ENCODE measurements at places on chromosomes 1 and 21.

DNA sequence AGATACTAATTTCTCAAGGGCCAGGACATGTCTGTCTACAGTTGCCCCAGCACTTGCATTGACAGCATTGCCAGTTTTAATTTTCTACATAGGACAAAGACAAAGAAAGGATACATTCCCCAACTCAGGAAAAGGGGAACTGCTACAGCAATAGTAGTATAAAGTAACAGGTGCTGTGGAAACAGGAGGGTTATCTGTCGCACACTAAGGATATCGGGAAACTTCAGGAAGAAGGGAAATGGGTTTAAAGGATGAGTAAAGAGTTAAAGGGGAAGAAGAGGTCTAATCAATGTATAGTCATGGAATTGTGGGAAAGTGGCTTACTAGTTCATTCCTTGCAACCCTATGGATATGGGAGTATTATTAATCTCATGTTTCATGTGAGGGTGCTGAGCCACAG is 16.2 kb downstream of the SYNC start:
- DNase-seq: no peak

- no peak for DNase-seq
These were observed 82.3 kb downstream of the NOTCH2 start for GRCh38 chr1:119987112-119987511.

DNA sequence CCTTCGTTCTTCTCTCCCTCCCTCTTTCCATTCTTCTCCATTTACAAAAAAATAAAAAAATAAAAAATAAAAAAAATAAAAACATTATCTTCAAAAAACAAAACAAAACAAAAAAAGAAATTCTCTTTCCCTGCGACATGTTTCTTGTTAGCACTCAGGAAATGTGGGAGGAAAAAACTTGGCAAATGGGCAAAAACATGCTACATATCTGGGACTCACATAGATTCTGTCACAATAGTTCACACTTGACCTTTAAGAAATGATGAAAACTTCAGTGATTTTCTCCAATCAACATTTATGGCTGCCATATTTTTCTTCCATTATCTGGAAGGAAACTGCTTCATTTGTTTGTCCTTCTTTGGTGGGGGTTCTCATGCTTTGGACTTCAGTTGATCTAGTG is 109.3 kb downstream of the PRKAB2 start:
- no peak for DNase-seq

- no peak for DNase-seq
These were observed 46.9 kb downstream of the PKN2 start for GRCh38 chr1:88730995-88731394.

- DNase-seq: no peak
These were observed 82.8 kb upstream of the CD34 start for GRCh38 chr1:207993477-207994445.

DNA sequence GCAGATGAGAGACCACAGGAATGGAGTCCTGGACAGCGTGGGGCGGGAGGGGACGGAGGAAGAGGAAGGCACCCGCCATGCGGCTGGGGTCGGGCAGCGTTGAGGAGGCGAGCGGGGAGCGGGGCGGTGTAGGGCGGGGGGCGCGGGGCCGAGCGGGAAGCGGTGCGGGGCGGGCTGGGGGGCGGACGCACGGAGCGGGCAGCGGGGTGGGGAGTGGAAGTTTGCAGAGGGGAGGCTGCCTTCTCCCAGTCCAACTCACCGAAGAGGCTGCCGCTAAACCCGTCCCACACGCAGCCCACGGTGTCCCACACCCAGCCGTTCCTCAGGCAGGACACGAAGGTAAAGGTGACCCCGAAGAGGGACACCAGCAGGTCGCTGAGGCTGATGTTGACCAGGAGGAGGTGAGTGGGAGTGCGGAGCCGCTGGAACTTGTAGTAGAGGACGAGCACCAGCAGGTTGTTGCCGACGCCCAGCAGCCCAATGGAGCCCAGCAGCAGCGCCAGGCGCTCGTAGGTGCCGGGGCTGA is 483 bp downstream of the CHML start:
- no peak for DNase-seq

GRCh38 chr1:242546441-242546840 is 21.9 kb upstream of the PLD5 start:
- no peak for DNase-seq

- no peak for DNase-seq
These were observed 214.2 kb upstream of the FOXD3 start for GRCh38 chr1:63108206-63108605.

- DNase-seq: no peak
These were observed 46.2 kb downstream of the SH3GLB1 start for GRCh38 chr1:86750530-86750929.

DNA sequence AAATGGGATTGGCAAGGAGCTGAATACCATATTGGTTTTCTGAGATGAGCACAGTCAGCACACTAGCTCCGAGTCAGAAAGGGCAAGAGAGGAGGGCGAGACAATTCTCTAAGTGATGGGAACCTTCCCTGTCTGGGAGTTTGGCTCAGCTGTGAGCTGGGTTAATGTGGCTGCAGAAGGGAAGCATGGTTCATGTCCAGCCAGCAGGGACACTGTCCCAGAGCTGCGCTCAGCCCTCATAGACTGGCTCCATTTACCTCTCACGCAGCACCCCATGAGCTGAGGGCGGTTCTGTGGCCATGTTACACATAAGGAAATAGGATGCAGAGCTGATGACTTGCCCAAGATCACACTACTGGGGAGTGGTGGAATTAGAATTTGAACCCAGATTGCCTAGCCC is 15.7 kb upstream of the CPT2 start:
- DNase-seq: no peak

DNA sequence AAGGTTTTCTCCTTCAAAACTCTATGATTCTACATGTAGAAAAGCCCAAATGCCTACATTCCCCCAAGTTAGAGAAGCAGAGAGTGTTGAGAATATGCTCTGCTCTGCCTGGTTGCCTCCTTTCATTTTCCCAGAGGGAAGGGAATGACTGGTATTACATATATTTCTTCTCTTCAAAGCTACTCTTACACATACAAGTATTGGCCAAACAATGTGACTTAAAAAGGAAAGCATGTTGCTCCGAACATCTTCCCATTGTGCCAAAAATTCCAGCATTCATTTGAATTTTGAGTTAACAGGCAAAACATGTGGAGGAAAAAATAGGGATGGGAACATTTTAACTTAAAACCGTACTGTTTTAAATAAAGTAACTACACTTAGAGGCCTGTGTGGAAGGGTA is 125.2 kb downstream of the COQ8A start:
- DNase-seq: no peak

- DNase-seq: peak; percentile 50
These were observed 483 bp downstream of the YBEY start for GRCh38 chr21:46286648-46287002.

- no peak for DNase-seq
These were observed 118.2 kb downstream of the OSBPL9 start for GRCh38 chr1:51734896-51735745.

GRCh38 chr1:7693662-7694061 is 77.4 kb upstream of the VAMP3 start:
- DNase-seq: no peak

DNA sequence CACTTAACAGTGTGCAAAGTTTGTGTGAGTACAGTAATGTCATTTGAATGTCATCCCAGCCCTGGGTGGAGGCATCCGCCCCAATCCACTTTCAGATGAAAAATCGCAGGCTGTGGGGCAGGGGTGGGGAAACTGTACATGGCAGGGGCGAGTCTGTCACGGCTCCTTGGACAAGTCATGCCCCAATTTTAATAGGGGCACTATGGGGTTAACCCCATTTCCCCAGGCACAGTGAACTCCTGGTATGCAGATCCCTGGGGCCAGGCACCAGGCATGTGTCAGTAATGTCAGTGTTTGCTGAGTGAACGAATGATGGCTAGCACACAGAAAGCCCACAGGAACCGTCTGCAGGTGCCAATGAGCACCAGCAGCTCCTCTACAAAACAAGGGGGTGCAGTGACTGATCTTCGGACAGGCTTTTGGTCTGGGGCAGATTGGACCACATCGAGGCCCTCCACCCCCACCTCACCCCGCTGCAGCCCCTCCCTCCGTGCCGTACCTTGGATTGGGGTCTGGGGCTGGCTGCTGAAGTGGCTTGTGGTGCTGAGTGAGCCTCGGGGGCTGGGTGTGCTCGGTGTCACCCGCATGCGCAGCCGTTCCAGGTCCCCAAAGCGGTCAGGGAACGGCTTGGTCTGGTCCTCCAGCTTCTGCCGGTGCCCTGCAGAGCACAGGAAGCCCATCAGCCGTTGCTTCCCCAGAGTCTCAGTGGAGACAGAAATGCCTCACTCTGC is 23.2 kb downstream of the RUNX3 start:
- DNase-seq: no peak

- DNase-seq: no peak
These were observed 59.5 kb downstream of the MRPS6 start for GRCh38 chr21:34132926-34133325.

- DNase-seq: no peak
These were observed 9.8 kb downstream of the RAP1GAP start for GRCh38 chr1:21659099-21659923.

- no peak for DNase-seq
These were observed at the start of gene MAN1A2 for GRCh38 chr1:117367046-117368025. Gene MAN1A2, plus strand, starts transcription at chr1:117367449. Its CDS starts 735 bp downstream, at chr1:117368184.

DNA sequence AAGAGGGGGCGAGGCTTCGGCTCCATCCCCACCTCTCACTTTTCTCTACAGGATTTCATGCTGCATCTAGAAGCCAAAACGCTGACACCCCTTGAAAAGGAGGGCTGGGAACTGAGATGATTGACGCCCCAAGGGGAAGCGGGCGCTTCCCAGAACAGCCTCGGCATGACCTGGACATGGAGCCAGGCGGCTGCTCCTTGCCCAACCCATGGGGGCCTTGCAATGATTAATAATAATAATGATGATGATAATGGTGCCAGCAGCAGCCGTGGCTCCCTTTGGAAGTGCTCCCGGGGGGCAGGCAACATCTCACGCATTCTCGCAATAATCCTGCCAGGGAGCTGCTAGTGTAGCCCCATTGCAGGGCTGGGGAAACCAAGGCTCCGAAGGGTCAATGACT is 78.2 kb downstream of the RAP1GAP start:
- DNase-seq: no peak

DNA sequence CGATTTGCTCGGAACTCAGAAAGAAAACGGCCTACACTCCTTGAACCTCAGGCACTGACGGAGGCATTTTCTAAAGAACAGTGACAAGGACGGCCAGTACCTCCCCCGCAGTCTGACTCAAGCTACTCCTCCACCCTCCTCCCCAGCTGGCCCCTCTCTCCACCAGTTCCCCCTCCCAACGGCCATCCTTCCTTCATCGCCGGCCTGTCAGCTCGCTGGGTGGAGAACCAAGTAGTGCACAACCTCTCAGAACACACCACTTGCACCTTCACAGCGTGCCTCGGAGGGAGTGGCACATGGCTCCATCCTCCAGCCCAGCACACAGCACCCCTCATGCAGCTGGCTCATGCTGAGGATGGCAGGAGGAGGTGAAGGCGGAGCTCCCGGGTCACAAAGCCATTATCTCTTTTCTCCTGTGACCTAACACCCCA is 58.8 kb downstream of the TOR1AIP2 start:
- no peak for DNase-seq

DNA sequence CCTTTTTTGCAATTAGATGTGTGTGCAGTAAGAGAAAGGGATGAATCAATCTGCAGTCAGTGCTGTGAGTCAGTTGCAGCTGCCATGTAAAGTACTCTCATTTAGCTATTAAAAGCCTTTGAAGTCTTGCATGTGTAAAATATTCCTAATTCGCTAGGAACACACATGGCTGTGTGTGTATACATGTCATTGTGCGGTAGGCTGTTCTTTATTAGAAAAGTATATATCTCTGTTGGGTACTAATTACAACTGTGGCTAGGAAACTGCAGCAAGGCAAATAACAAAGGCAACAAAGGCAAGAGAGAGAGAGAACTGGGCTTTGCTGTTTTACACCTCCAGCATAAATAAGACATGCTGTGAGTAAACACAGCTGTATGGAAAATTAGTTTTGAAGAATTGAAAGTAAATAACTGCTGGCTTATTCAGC is 41.7 kb downstream of the EPB41 start:
- no peak for DNase-seq

DNA sequence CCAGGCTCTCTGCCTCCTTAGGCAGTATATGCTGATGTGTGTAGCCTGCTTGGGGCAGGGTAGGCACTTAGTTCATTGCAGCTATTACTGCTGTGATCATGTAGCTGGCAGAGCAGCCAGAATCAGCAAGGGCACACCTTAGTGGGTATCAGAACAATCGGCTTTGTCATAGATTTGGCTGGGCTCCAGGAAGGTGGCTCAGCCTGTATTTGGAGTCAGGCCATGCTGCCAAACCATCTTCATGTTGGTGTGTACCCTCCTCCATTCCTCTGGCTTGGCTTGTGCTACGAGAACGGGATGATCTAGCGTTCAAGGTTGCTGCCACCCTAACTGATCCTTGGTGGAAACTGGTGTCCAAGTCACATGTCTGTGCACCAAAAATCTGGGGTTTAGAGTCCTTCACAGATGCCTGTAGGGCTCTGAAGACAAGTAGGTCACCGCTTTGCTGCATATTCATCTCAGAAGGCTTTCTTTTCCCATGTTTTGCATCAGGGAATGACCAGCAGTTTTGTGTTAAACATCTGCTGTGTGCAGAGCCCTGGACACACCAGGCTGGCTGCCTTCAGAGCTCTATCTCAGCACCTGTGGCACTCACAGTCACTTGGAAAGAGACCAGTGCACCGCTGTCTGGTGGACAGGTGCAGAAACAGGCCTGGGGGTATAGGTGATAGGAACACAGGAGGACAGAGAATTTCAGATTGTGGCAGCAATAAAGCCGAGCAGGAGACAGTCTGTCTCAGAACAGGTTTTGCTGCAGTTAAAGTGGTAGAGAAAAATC is 23.7 kb downstream of the VANGL1 start:
- no peak for DNase-seq

- no peak for DNase-seq
These were observed 790 bp downstream of the RPS8 start for GRCh38 chr1:44775930-44776729.

- DNase-seq: no peak
These were observed 8.2 kb upstream of the METTL18 start for GRCh38 chr1:169802888-169803287.

DNA sequence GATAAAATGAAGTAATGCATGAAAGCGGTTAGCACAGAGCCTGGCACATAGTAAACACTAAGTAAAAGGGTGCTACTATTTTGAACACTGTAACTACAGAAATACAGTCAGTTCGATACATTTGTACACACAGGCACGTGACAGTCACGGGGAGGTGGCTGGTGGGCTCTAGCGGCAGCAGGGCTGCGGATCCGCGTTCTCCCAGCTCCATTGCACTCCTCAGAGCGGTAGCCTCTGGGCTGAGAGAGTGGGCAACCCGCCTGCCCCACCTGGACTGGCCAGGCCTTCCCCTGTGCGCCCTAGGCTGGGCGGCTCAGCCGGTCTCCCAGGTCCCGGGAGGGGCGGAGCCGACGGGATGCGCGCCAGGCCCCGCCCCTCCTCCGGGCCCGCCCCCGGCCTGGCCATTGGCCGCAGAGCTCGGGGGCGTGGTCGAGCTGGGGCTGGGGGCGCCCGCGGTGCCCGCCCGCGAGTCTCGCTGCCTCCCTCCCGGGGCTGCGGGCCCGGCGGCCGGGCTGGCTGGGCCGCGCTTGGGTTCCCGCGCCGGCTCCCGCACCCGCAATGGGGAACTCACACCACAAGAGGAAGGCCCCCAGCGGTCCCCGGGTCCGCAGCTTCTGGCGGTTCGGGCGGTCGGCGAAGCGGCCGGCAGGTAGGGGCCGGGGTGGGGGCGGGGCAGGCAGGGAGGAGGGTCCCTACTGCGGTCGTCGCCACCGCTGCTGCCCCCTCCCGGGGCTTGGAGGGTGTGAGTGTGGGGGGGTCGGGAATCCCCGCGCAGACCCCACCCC is 51.2 kb upstream of the SYNC start:
- no peak for DNase-seq
